CD4-positive, alpha-beta T cell (primary cell): ENCODE measurements at places on chromosomes 5 and 9.

- no peak for DNase-seq
These were observed 639.7 kb upstream of the C9orf72 start for GRCh38 chr9:28212979-28213378.

DNA sequence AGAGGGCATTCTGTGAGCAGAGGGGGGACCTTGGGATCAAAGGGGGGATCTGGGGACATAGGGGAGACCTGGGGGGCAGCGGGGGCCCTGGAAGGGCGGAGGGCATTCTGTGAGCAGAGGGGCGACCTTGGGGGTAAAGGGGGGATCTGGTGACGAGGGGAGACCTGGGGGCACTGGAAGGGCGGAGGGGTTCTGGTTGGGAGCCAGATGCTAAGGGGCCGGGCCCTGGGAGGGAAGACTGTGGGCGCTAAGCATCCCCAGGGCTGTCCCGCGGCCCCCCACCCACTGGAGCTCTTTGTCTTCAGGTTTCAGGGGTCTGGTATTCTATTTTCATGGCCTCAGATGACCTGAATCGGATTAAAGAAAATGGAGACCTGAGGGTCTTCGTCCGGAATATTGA lies 748 bp downstream of the LCN9 start:
- DNase-seq: no peak

DNA sequence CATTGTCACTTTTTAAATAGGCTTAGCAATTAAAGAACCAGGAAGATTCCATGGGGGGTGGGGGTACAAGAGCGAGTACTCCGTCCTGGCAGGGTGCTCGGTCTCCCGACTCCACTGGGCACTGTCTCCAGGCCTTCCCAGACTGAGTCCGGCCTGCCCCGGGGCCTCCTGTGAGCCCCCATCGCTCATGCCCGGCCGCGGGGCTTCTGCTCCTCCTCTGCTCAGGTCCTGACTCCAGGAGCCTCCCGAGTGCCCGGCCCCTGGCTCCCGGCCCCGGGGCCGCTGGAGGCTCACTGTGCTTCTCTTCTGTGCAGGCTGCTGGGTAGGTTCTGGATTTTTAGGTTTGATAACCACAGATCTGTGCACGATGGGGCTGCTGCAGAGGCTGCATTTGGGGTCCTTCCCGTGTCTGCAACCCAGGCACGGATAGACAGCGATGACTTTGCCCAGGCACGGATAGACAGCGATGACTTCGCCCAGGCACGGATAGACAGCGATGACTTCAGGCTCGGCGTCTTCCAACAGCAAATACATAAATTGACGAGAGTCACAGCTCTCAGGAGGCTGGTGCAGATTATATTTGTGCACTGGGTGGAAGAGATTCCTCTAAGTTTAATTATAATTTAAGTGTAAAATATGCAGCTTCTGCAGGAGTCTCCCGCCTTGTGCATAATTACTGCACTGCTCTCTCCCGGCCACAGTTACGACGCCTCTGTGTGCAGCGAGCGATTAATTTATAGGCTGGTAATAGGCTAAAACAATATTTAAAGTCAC lies 74.8 kb upstream of the RXRA start:
- no peak for DNase-seq

DNA sequence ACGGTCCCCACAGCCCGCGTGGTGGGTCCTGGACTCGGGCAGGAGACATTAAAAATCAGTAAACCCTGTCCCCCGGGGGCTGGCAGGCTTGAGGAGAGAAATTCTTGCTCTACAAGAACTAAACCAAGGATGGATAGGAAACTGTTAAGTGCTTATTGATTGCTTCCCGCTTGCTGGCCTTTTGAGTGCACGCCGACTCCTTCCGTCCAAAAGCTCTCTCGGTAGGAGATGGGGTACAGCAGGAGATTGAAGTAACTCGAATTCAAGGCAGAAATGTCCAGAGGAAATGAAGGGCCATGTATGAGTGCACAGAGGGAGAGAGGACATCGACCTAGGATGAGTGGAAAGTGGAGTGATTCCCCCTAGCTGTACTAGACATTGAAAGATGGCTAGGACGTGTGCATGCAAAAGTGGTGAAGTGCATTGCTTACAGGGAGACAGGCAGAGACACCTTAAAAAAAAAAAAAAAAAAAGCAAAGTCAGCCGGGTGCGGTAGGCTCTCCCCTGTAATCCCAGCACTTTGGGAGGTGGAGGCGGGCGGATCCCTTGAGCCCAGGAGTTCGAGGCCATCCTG lies 923 bp downstream of the RECK start:
- no peak for DNase-seq

DNA sequence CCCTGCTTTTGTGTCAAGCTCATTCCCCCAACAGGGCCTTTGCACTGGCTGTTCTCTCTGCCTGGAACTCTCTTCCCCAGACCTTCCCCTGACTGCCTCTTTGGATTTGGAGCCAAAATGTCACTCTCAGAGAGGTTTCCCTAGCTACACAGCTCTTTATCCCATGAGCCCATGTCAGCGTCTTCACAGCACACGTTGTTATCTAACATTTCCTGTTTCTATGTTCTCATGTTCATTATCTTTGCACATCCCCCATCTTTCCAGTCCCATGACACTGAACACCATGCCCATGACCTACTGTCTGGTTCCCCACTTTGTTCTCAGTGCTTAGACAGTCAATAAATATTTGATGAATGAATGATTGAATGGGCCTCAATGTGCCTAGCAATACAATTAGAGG lies 26.3 kb upstream of the ARSI start:
- DNase-seq: no peak

DNA sequence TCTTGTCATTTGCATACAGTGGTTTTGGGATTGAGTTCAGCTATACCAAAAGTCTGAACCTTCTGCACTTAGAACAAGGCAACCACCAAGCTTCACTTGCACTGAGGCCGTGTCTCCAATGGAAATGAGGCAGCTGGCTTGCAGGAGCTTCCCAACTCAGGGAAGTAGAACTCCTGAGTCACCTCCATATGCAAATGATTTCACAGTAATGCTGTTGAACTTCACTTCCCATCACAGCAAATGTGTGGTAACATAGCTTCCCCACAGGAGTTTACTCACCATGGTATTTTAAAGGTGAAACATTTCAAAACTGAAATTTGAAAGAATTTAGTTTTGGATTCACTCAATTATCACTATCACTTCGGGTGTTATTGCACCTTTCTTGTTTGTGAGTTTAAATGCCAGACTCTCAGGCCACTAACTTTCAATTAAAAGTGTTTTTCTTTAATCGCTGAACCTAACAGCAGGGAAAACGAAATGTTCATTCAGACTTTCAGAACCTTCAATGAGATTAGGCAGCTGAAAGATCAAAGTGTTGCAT lies 9.0 kb downstream of the CD274 start:
- DNase-seq: no peak

DNA sequence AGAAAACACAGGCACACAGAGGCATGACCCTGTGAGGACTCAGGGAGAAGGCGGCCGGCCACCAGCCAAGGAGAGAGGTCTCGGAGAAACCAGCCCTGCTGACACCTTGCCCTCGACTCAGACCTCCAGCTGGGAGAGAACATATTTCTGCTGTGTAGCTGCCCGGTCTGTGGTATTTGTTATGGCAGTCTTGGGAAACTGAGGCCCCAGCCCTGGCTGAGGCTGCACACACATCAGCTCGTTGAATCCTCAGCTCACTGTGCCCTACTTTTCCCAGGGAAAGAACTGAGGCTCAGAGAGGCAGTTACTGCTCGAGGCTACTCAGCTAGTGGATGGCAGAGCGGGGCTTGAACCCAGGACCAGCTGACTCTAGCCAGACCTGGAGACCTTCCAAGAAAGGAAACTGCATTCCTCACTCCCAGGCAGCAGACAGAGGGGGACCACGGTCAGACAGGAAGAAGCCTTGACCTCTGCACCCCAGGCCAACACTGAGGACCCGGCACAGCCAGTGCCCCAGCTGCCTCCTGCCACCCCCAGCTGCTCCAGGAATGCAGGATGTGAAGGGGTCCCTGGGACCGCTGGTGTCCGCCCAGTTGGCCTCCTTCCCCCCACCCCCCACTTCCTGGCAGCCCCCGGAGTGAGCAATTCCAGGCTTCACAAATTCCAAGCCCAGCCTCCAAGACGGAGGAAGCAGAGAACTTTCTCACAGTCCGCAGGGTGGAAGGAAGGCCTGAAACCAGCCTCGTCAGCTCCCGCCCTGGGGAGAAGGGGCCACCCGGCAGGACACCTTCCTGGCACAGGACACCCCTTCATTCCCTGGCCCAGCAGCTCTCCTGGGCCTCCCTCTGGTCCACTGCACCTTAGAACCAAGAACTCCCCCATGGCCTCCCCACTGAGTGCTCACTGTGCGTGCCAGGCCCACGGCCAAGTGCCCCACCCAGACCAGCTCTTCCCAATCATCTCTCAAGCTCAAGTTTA lies 69.9 kb downstream of the LRSAM1 start:
- no peak for DNase-seq

GRCh38 chr5:54580997-54581811 lies 63.6 kb downstream of the SNX18 start:
- no peak for DNase-seq

- no peak for DNase-seq
These were observed 26.9 kb downstream of the ADAMTS2 start for GRCh38 chr5:179318221-179318955.

GRCh38 chr5:146815411-146815810 lies 63.1 kb downstream of the PPP2R2B start:
- DNase-seq: no peak

DNA sequence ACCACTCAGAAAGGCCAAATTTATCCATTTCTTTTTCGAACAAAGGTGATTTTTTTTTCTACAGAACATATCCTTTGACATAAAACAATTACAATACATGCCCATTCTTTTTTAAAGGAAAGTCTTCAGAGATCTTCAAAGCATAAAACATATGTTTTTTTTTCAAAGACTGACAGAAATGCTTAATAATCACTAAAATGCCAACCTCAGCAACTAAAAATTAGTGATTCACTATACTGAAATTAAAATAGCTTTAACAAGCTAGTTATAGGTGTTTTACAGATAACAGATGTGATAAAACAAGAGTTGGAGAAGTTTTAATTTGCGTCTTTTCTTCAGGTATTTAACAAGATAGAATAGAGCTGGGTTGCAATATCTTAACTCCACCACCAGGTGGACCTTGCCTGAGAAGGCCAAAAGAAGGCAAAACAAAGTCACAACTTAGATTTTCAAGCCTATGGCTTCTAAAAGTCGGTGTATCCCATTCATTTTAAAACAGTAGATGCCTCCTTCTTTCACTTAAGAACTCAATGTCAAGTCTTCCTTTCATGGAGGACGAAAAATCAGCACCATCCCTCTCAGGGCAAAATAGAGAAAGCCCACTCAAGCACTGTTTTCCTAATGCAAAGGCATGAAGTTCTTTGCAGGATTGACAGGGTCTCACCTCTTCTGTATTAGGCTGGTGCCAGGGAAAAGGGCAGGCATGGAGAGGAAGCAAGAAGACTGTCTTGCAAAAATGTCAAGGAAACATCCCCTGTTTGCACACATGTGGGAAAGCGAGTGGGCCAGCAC lies 31.1 kb upstream of the CPLX2 start:
- no peak for DNase-seq

- no peak for DNase-seq
These were observed 67.6 kb downstream of the FYB1 start for GRCh38 chr5:39151745-39152144.

DNA sequence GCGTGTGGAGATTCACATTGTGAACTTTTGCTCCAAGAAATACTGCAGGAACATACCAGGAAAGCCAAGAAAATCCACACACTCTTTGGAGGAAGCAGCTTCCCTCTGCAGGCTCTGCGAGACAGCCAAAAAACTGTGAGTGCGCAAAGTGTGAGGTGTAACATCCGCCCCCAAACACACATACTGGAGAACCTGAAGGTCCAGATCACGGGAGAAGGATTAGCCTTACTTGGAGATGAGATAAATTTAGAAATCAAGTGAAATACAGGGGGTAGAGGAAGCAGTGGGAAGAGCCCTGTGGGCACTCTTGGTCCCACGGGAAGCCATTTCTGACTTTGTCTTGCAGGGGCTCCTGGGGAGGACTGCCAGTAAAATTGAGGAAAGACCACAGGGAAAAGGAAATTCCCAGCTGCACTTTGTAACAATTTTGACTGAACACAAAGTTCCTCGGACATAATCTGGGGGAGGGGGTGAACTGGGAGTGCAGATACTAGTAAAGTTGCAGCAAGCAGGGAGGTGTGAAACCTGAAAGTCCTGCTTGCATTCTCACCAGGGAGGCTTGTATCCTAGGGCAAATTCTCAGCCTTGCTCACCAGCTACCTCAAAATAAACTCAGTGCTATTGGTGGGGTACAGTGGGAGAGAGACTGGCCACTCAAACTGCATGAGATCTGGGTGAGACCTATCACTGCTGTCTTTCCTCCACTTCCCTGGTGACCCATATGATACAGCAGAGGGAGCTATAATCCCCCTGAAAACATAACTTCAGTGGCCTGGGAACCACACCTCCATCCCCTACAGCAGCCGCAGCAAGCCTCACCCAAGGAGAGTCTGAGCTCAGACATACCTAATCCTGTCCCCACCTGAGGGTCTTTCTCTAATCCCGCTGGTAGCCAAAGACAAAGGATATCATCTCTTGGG lies 109.1 kb downstream of the ALDH1A1 start:
- no peak for DNase-seq

GRCh38 chr5:75710637-75711036 lies 6.6 kb downstream of the POC5 start:
- no peak for DNase-seq

DNA sequence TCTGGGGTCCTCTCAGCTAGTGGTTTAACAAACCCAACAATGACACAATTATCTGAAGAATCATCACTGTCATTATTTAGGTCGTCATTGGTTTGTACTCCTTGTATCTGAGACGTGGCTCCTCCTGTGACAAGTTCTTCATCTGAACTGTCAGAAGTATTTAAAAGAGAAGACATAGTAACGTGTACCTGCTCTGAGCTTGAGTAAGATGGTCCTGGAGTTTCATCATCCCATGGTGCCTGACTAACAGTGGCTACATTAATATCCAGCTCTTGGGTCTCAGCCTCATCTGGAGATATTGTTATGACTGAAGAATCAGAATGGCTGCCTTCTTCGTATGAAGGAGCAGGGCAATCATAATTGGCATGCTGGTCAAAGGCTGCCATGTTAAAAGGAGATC lies 9.1 kb upstream of the SMIM27 start:
- no peak for DNase-seq

DNA sequence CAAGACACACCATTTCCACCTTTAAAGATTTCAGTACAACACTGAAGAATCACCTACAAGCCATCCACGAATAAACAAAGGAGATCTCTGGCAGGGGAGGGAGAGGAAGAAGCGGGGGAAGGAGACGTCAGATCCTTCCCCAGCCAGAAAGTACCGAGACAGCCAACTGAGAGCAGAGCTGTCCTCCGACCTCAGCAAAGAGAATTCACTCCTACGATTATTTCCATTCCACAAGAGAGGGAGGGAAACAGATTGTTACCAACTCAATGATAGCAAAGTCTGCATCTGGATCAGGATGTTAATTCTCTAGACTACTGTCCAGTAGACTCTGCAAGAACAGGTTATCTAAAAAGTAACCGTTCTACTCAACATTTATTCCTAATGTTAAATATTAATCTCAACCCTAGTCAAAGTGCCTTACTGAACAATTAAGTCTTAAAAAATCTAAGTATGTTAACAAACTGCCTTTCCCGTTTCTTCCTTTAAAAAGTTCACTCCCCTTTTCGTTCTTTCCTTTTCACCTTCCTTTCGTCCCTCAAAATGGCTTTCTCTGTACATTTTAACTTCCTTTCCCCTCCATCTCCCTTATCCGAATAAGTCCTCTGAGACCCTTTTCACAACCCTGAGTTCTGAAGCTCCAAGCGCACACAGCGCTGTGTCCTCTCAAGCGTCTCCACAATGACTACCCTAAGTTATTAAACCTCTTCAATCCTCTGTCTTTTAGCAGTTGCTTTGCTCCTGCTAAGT lies 1.4 kb downstream of the CHD1 start:
- DNase-seq: peak; percentile 89
